SK-N-SH (cell line): ENCODE measurements at places on chromosomes 2 and 18. TPM values are rescaled to one million over a fixed set of nuclear protein-coding genes. Genes with fewer than 3 reads are reported as not detected.

DNA sequence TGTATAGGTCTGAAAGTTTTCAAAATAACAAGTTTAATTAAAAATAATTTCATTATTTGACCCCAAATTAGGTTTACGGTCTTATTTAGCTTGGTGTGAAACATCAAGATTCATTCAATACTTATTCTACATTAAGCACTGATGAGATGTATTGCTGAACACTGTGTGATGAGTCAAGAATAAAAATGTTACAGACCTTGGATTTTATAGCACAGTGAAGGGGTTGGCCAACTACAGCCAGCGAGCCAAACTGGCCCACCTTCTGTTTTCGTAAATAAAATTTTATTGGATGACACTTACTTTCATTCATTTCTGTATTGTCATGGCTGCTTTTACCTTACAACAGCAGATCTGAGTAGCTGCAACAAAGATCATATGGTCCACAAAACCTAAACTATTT, 8.3 kb downstream of the PPP4R1 start:
- no peak for DNase-seq

- no peak for DNase-seq
Measured at GRCh38 chr18:9354256-9354655, 19.7 kb downstream of the TWSG1 start.

Gene CFC1
- not detected in 2 replicates for polyA plus RNA-seq

Gene SLC40A1
- polyA plus RNA-seq = 1.8 and 2.1 TPM in 2 replicates
